ENCODE measurements at places on chromosomes 7 and 10.

- no peak for DNase-seq
These were observed 1.3 kb downstream of the INPP5A start for GRCh38 chr10:132538790-132539421.

DNA sequence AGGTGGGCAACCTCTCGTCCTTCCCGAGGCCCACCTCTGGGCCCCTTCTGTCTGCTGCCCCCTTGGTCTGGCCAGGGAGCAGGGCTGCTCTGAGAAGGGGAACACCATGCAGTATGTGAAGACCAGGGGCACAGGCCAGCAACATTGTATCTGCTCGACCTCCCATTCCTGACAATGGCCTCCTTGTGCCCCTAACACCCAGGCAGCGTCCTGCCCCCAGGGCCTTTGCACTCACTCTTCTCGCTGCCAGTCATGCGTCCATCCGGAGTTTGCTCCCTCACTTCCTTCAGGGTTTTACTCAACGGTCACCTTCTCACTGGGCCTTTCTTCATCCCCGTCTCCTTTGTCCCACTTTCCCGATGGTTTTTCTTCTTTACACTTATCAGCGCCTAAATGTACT is 232.9 kb upstream of the GRB10 start:
- no peak for DNase-seq

DNA sequence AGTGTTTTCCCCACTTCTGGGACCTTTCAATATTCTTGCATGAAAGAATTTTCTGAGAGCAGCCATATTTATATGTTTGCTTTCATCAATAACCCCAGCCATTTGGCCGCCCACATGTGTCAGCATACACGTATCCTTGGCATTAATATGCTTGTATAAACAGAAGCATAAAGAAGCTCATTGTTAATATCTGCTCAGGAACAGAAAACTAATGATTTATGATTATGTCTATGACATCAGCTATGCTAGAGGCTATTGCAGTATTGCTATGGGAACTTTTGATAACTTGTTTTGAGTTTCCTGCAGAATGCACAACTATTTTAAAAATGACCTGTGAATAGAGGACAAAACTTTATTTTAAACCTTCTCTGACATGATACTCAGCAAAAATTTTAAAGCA is 300.9 kb upstream of the MTPN start:
- DNase-seq, result peak; percentile 6

DNA sequence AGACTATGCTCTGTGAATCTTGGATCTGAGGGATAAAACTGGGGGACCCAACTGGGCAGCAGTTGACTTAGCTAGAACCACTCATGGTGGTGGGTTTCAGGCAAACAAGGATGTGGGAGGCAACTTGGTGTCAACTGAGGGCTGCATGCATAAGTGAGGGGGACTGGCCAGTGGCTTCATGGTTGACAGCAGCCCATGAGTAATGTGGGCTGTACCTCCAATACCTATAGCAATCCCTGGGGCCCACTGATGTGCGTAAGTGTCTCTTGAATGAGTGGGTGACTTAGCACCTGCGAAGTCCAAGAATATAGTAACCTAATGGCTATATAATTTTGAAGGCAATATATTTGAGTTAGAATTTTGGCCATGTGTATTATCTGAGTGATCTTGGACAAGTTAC is 13.7 kb upstream of the MAP3K8 start:
- no peak for DNase-seq

DNA sequence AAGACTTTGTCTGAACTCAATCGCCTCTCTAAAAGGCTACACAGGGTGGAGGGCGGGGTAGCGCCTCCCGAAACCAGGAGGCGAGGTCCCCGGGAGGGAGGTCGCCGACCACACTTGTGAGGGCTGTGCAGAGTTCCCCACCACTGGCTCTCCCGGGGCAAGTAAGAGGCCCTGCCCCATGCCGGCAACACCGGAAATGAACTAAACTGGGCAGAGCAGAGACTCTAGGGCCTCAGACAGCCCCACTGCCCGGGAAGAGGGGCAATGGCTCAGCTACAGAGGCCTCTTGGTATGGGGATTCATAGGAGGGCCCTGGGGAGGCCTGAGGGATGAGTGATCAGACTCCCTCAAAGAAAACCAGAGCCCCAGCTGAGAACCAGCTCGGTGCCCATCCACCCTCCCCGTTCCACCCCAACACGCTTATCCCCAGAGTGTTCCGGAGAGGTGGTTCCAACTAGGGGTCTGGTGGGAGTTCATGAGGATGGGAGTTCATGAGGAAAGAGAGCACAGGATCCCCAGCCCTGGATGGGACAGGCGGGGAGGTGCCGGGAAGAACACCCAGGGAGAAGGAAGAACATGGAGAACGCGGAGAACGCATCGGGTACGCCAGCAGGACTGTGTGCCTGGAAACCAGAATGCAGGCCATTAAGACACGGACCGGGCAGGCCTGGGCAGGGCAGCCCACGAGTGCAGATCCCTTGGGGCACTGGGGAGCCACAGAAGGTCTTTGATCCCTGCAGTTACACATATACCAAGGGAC is 89.4 kb upstream of the MYL10 start:
- DNase-seq, result no peak

- no peak for DNase-seq
These were observed 141.6 kb upstream of the WNT16 start for GRCh38 chr7:121187222-121187621.

DNA sequence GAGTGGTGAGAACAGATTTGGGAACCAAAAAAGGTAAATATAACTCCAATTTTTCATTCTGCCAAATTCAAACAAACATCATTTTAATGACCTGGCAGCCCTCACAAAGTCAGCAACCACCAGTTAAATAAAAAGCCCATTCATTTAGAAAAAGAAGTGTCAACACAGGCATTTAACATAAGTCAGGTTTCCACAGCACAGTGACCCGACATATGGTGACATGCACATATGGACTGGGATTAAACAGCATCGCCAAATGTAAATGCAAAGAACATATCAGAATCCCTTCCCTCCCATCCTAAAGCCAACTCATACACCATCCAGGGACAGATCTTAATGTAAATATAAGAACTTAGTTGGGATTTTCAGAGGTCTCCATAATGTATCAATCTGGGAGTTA is 293.2 kb downstream of the FGFR2 start:
- DNase-seq, result no peak

DNA sequence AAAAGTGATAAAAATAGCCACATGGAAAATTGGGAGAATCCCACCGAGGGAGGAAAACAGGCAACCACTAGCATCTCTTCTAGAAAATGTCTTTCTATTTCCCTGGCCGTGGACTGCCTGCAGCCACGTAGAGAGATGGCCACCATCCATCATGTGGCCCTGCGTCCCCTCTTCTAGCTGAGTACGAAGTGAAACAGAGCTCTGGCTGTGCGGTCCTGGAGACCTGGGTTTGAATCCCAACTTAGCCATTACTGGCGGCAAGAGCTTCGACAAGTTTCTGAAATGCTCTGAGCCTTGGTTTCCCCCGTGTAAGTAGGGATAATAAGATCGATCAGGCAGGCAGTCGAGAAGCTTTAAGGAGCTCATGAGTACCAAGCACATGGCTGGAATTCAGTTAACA is 32.9 kb downstream of the ZCCHC24 start:
- no peak for DNase-seq

- DNase-seq, result no peak
These were observed 213.5 kb downstream of the LHFPL3 start for GRCh38 chr7:104541897-104542296.

GRCh38 chr7:129824291-129825208 is 128.2 kb downstream of the UBE2H start:
- DNase-seq, result peak; percentile 98

DNA sequence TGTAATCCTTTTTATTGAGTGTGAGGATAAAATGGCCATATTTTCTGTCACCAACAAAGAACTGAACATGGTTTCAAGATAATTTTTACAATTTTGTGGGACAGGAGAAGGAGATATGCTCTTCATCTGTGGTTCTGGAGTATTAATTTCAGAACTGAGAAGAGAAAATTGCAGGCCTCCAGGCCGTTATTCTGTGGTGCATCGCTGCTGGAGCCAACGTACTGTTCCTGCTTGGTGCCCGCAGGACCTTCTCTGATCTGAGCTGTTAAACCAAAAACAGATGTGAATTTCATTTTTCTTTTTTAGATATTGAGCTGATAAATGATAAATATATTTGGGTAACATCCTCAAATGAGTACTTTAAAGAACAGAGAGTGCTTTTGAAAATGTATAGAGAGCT is 63.9 kb downstream of the IKZF1 start:
- no peak for DNase-seq

GRCh38 chr7:108468246-108468645 is 12.0 kb upstream of the NRCAM start:
- DNase-seq, result no peak

DNA sequence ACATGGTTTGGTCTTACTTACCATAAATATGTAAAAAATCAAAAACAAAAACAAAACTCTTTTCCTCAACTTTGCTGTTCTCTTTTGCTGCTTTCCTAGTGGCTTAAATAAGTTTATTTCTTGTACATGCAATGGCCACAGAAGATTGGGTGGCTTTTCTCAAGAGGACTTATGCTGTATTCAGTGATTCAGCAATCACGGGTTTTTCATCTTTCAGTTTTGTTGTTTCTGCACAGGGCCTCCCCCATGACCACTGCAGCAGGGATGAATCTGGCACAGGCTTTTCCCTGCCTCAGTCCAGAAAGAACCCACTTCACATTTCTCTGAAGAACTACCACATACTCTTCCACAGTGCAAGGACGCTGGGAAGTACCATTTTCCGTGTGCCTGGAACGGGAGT is 355.0 kb downstream of the RNLS start:
- no peak for DNase-seq

GRCh38 chr7:36568452-36568849 is 155.8 kb downstream of the AOAH start:
- DNase-seq, result no peak

DNA sequence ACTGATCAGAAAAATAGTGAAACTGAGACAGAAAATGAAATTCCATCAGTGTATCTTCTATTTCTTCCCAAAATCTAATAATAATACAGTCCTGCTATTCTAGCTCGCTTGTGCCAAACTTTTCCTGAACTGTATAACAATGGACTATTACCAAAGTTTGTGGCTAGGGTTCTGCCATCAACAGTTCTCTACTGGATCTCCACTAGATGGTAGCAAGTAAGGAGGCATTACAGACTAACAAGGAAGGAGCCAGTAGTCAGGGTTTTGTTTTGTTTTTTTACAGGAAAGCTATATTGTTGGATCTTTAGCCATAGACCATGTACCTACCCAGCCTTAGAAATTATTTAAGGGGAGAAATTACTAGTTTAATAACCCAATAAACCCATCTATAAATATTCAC is 10.8 kb downstream of the MTERF1 start:
- DNase-seq, result no peak

DNA sequence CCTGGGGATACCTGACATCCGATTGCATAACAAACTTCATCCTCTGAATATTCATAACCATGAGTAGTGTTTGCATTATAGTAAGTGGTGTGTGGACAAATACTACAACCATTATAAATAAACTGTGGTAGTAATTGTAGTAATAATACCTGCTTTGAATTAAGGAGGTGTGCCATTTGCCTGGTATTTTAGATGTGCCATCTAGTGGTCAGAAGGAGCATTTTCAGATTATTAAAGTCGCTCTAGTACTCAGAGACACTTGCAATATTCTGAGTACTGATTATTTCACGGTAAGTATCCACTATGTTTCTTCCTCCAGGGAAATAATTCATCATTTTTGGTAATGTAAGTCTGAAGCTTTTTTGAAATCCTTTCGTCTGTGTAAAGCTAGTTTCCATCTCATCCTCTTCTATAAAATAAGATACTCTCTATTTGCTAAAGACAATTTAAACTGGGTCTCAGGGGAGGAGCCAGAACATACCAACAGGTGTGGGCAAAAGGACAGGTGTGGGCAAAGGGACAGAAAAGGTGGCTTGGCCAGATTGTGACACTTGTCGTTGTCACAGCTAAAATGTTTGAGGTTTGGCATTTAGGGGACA is 115.3 kb upstream of the WDR11 start:
- peak; percentile 55 for DNase-seq

GRCh38 chr7:27096768-27097514 is 1.1 kb upstream of the HOXA1 start:
- peak; percentile 49 for DNase-seq

GRCh38 chr10:109956454-109957091 is 33.3 kb upstream of the XPNPEP1 start:
- DNase-seq, result peak; percentile 50

GRCh38 chr10:86642021-86642420 is 12.3 kb upstream of the OPN4 start:
- no peak for DNase-seq

DNA sequence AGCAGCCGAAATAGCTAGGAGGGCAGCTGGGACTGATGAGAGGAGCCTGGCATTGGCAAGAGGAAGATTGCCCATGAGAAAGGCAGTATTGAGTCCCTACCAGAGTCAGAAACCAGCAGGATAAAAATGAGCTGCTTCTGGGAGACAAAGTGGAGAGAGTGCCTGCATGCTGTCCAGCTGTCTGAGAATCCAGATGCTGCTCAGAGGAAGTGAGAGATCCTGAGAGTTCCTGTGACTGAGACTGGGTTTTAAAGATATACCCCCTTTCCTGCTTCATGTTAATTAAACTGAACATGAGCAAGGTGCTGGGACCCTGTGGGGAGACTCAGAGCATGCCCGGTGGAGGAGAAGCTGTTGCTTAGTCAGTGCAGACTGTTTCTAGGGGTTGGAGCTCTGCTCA is 107.5 kb downstream of the KIF20B start:
- DNase-seq, result no peak

DNA sequence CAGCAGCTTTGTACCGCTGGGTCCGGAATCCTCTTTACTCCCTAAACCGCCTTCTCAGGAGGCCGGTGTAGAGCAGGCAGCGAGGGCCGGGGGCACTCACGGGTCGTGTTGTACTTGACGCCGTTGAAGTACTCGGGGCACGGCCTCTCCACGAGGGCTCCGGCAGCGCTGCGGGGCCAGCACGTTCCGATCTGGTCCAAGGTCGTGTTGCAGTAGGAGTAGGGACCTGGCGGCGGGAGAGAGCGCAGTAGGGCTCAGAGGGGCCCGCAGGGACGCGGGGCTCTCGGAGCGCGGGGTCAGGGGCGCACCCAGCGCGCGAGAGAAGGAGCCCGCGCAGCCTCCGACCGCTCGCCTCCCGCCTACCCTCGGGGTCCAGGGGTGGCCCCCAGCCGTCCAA is 443 bp downstream of the CRHR2 start:
- no peak for DNase-seq

DNA sequence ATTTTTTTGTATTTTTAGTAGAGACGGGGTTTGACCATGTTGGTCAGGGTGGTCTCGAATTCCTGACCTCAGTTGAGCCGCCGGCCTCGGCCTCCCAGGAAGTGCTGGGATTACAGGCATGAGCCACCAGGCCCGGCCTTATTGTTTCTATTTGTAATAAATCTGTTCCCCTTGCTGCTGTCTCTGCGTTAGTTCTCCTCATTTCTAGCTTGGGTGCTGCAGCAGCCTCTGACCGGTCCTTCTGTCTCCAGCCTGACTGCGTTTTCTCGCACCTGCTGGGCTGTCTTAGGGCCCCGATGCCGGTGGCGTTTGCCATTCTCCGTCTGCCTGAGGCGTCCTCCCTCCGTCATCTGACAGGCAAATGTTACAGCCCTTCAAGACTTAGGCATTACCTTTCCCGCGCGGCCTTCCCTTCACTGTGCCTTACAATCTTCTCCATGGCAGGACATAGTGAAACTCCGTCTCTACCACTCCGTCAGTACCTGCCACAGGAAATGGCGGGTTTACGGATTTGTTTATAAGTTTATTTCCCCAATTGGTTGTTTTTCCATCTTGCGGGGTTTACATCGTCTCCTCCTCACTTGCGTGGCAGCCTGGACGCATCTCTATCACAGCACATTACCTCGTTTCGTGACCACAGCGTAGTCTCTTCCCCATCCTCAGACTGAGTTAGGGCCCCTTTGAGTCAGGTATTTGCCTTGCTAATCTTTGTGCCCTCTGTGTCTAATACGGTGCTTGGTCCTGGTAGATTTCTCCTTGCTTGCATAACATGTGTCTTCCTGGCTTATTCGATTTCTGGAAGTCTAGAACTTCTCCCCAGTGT is 2.3 kb upstream of the GIMAP8 start:
- no peak for DNase-seq

Measured in SW480 (cell line).